ENCODE measurements at places on chromosomes 2 and 18.

- DNase-seq: no peak
Measured at GRCh38 chr2:943821-944220, 6.8 kb upstream of the SNTG2 start.

DNA sequence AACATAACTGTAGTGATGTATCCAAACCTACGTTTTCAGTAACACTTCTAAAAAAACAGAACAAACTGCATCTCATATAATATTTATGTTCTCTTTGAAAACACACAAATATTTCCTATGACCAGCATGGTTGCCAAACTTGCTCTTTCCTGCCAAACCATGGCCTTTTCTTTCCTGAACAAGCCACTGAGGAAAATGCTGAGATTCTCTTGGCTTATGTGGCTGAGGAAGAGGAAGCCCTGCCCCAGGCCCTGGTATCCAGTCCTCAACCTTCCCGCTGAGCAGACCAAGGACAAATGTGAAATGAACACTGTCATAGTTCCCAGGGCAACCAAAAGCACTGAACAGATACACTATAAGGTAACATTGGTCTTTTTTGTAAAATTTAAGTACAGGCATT lies 35.9 kb upstream of the NARS1 start:
- no peak for DNase-seq

DNA sequence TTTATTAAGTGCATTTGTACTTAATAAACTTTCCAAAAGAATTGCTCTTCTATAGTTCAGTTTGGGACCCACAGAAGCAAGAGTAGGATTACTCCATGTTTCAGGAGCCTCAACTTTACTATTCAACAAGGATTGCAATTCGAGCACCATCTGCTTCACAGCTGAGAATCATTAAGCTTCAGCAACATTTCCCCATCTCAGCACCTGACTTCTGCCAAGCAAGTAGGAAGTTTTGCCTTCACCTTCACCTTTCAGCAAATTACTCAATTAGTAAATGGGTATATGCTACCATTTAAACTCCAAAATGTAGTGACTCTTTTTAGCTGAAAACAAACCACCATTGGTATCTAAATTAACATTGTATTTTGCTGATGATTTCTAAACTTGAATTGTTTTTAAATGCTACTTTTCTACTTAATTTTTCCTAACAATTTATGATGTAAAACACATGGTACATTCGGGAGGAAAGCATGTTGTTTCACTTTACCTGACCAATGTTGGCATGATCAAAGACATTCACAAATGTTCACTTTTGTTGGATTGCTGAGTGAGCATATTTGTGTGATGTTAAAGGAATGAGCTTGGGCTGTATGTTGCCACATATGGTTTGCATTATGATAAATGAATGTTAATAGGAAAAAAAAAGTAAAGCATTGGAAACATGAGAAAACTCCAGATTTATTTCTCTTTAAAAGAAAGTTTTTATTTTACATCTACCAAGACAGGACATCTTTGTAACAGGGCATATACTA lies 159.2 kb downstream of the GULP1 start:
- DNase-seq: no peak

GRCh38 chr2:227582369-227582768 lies 16.3 kb upstream of the SCYGR2 start:
- no peak for DNase-seq

DNA sequence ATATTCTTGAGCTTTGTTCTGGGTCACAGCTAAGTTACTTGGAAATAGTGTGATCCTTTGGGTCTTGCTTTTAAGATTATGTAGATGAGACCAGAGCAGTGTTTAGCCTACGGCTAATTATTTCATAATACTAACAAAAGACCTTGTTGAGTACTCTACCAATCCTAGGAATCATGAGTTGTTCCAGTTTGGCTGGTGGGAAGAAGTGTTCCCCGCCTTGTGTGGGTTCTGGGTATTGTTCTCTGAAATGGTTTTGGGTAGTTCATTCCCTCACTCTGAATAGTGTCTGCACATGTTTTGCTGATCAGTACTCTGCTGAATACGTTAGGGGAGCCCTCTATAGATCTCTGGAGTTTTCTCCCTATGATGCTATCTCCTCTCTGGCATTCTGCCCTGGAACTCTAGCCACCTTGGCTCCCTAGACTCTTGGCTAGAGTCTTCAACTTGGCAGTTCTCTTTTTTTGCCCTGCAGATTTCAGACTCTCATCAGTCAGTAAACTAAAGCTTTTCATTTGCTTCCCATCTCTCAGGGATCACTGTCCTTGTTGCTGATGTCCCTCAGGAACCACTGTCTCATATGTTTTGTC lies 48.4 kb downstream of the NEMP2 start:
- DNase-seq: no peak

GRCh38 chr2:28767337-28767736 lies 15.7 kb downstream of the PPP1CB start:
- DNase-seq: no peak

DNA sequence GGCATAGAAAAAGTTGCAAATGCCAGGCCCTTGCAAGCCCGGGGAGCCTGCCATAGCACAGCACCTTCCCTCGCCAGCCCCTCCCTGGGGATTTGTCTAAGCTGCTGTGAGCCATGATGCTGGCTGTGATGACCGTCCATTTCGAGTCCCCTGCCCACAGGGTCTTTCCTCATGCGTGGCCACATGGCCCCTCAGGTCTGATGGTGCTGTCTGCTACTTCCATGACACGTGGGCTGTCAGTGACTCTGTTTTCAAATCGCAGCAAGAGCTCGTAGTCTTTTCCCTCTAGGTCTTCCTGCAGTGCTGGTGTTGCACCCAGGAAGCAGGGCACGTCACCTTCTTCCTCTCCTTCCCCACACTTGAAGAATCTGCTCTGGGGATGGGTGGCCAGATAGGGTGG lies 15.5 kb upstream of the GNAL start:
- no peak for DNase-seq

DNA sequence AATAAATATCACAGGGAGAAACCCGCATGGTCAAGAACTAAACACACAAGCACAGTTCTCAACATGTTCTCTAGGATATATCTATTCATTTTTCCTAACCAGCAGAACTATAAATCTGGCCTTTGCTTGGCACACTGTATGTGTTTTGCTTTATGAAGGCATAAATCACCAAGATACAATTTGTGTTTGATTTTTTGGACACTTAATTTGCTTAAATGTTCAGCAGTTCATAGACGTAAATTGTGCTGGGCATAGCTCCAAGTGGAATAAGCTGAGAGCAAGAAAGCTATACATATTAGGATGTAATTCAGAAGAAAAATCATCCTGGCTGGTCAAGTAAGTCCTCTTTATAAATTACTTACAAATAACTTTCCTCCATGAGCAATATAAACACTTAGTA lies 341.5 kb upstream of the ATP5MC3 start:
- DNase-seq: no peak
